GDM1 (cell line): ENCODE measurements at places on chromosomes 7 and 10.

- no peak for DNase-seq
These were observed 84.1 kb upstream of the KMT2E start for GRCh38 chr7:104929921-104930320.

- no peak for DNase-seq
These were observed 62.7 kb upstream of the CREB5 start for GRCh38 chr7:28349637-28350036.

DNA sequence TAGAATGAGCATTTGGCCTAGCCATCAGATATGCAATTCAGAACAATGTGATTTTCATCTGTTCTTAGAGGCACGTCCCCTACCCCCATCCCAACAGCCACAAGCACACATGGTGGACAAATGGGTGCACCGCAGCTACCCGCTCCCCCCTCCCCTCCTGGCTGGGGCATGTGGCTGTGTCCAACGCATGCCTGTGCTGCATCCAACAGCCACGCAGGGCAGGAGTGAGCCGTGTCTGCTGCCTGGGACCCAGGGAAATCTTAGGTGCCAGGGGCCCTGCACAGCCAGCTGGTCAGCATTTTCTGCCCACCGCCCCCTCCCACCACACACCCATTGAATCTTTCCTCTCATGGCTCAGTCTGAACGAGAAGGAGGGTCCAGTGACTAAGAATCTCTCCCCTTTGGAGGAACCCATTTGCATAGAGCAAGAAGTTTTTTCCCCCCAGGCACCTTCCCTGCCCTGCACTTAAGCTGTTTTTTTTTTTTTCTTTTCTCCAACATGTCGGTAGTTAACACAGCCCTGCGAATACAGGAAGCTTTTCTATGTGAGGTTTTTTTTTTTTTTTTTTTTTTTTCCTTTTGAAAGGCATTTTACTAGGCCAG is 138.9 kb downstream of the WDR11 start:
- no peak for DNase-seq

DNA sequence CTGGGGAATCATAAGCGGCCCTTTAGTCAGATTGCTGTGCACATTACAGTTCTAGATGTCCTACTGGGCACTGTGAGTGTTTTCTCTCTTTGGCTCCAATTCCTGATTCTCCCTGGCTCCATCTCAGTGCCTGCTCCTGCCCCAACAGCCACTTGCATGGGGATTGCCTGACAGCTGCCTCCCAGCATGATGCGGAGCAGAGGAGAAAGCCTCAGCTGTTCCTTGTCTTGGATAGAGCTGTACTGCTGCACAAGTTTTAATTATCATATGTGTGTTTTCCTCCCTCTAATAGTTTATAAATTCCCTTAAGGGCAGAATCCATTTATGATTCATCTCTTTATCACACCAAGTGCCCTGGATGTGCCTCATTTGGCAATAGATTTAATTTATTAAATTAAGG is 285.8 kb upstream of the COBL start:
- no peak for DNase-seq

DNA sequence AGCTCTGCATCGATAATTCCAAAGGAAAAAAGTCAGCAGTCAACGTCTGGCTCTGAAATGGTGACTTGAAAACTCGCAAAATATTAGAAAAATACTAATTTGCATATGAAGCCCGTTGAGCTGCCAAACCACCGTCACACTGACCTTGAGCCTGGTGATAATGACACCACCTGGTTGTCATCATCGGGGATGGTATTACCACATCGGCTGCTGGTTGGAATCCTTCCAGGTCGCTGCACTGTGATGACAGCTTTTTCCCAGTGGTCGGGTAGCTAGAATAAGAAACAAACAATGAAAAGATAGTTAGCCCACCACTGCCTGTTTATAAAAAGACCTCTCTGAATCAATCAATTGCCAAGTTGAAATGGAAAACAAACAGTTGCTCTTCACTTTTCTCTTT is 41.6 kb downstream of the LAMB1 start:
- DNase-seq, result no peak

GRCh38 chr10:132245056-132245455 is 58.3 kb downstream of the DPYSL4 start:
- DNase-seq, result no peak

DNA sequence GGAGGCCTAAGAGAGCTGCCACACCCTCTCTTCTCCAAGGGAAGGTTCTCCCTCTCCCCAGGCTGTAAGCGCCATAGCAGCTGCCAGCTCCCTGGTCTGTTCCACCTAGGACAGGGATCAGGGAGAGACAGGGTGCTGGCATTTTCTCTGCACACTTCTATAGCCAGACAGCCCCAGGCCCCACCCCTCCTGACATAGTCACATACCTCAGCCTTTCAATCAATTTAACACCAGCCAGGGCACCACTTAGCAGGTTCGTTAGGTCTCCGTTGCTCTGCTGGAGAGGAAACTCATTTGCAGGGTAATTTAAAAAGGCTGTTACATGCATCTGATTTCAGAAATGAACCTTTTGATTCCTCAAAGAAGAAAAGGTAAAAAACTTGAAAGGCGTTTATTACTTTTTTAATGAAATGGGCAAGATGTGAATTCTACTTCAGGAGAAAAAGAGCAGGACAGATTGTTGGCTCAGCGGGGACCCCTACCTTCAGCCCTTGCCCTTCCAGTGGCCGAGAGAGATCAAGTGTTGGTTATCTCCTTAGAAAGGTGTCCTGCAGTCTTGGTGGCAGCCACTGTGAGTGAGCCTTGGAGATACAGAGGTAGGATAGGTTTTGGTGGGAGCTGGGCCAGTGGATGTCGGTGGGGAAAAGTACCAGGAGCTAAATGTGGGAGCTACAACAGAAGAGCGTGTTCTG is 180.5 kb upstream of the GALNT17 start:
- DNase-seq, result no peak

DNA sequence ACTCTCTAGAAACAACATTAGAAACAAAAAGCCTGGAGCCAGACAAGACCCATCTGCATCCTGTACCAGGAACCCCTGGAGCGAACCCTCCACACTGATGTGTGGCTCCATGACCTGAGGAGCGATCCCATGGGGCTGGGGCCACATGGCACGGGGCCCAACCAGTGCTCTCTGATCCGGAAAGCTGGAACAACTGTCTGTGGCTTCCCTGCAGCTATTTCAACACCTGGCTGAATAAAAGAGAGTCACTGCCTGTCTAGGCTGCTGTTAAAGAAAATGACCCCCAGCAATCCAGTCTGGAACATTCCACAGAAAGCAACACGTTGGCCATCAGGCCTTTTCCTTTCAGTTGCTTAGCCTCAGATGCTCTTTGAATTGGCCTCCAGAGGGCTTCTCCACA is 20.9 kb downstream of the UROS start:
- no peak for DNase-seq

- peak; percentile 22 for DNase-seq
These were observed 399.5 kb upstream of the ANKRD30A start for GRCh38 chr10:36725581-36726520.

GRCh38 chr10:71783917-71784678 is 10.8 kb upstream of the VSIR start:
- DNase-seq, result no peak

GRCh38 chr7:139594911-139595476 is 71.5 kb downstream of the CLEC2L start:
- DNase-seq, result no peak

DNA sequence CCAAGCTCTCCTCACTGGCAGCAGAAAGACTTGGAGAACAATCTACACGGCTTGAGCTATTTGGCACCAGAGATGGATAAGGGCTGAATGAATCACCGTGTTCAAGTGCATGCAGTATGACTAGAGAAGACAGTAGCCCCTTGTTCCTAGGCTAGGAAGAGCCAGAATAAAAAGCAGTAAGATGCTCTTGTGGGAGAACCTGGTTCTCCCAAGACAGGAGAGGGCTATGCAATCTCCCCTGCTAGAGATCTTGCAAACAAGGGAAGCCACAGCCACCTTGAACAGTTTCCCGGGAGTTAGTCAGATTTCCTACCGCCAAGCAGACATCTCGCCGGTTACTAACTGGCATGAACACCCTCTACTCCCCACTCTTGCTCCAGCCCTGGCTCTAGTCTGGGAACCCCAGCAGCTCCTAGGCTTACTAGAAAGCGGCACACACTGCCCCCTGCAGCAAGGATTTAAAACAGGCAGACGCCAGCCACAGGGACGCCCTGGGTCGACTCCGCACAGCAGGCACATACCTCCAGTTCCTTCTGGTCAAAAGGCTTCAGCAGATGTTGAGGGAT is 107.3 kb downstream of the SMURF1 start:
- no peak for DNase-seq

DNA sequence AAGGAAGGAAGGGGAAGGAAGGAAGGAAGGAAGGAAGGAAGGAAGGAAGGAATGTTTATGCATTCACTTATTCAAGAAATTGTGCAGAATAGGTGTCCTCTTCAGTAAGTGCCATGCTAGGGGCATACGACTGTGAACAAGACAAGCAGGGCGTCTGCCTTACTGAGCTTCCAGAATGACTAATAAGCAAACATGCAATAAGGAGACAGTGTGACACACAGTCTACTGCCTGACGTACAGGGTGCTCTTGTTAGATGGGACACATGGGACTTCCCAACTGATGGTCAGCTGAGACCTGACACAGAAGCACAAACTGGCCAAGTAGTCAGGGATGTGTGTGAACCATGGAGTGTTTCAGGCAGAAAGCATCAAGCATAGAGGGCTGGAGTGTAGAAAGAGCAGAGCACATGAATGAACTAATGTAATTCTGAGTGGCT is 18.2 kb downstream of the DNAJC12 start:
- no peak for DNase-seq

- DNase-seq, result no peak
These were observed 26.0 kb downstream of the BNIP3 start for GRCh38 chr10:131955591-131956340.

GRCh38 chr7:41938371-41938770 is 235.5 kb upstream of the INHBA start:
- DNase-seq, result no peak

DNA sequence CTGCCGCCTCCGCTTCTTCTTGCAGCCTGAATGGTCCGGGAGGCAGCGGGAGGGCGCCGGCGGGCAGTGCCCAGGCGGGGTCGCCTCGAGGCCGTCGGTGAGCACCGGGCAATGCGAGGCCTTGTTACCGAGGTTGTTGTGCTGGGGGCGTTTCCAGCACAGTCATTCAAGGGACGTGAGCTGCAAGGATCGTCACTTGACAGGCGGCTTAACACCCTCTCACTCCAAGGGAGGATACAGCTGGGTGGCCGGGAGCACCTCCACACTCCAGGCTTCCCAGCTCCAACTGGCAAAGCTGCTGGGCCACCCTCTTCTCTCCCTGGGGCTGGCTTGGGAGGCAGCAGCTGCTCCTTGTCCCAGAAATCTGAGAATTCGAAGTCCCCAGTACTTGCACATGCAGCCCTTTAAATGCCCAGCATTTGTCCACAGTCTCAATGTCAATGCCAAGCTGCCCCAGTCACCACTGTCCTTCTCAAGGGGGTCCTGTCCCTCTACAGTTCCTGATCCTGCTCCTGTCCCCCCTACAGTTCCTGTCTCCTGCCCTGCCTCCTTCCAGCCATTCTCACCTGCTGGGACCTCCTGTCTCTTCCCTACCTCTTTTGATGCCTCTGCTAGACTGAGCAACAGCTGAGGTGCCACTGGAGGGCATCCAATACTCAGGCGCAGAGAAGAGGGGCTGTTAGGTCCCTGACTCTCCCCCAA is 4.4 kb upstream of the HOXA11 start:
- DNase-seq, result no peak

DNA sequence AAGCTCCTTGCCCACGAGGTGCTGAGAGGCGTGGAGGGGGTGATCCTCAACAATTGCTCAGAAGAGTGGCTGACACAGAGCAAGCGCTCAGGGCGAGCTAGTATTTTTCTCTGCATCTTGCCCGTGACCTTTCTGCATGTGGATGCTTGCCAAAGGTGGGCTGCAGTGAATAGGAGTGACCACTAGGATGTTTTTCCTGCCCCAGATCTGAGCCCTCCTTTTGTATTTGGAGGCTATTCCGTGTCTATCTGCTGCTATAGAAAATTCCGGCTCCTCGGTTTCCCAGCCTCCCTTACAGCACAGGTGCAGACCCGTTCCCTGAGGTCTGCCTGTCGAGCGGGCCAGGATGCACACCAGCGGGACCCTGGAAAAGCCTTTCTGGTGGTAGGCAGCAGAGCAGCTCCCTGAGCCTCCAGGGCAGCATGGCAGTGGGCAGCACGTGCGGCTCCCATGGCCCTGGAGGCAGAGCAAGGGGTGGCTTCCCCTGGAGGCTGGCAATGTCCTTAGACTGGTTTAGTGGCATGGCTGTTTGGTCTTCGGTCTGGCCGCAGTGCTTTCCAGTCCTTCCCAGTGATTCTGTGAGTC is 145.1 kb upstream of the PCBD1 start:
- DNase-seq, result no peak

- DNase-seq, result no peak
These were observed 39.8 kb upstream of the AKR1E2 start for GRCh38 chr10:4786043-4786839.

- no peak for DNase-seq
These were observed 354.5 kb downstream of the FGFR2 start for GRCh38 chr10:121243609-121244241.

DNA sequence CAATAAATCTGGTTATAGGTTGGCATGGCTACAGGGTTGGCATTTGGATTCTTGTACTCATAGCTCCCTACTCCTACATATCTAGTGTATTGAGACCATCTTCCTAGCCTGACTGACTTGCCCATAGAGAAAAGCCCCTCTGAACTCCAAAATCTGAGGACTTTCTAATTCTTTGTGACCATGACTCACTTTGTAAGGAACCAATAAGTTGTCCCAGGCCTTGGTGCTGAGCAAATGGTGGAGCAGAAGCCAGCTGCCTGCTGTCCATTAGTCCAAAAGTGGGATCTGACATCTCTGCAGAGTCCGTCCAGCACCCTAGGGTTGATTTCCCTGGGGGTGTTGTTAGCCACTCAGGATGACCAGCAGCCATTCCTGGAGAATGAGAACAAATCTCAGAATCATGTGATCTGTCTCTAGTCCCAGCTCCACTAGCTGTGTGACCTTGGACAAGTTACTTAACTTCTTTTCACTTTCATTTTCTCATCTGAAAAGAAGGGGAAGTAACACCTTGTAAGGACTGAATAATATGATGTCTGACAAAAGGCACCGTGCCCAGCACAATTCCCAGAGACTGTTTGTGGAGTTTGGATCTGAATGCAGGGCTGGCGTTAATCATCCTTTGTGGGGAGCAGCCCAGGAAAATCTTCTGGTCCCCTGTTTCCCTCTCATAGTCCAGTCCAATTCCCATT is 44.1 kb downstream of the MTURN start:
- DNase-seq, result no peak

- no peak for DNase-seq
These were observed 43.9 kb upstream of the ARHGAP12 start for GRCh38 chr10:31972519-31973041.

DNA sequence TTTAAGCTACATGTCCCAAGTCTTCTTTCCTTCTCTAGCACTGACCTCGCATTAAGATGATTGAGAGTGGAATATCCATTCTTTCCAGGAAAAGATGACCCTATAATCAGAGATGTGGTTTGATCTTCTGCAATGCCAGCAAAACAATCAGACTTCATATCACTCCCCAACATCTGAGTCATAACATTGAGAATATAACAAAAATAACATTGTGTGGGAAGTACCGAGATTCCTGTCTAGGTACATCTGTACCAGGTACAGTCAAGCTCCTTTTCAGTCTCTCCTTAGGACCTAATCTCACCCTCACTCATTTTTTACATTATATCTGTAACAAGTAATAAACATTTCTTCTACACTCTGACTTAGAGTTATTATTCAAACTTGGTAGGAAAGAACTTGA is 201.6 kb downstream of the LRRTM3 start:
- no peak for DNase-seq

- DNase-seq, result no peak
These were observed 69.4 kb upstream of the HECTD2 start for GRCh38 chr10:91340613-91341362.

GRCh38 chr7:73741600-73741999 is 3.0 kb upstream of the ABHD11 start:
- DNase-seq, result no peak

GRCh38 chr10:80501381-80501912 is 36.3 kb upstream of the SH2D4B start:
- DNase-seq, result no peak
